Activated T-helper 1 cell treated with anti-CD3 and anti-CD28 coated beads, Interleukin-12 subunit alpha, Interleukin-12 subunit beta, Interleukin-2, Interleukin-4 antibody, amounts not matched to agents 30 ng/mL and 10 ng/mL and 1 ng/mL, durations not matched to agents 14 hours and 24 hours and 36 hours (primary cell): ENCODE measurements at places on chromosomes 13 and 19.

DNA sequence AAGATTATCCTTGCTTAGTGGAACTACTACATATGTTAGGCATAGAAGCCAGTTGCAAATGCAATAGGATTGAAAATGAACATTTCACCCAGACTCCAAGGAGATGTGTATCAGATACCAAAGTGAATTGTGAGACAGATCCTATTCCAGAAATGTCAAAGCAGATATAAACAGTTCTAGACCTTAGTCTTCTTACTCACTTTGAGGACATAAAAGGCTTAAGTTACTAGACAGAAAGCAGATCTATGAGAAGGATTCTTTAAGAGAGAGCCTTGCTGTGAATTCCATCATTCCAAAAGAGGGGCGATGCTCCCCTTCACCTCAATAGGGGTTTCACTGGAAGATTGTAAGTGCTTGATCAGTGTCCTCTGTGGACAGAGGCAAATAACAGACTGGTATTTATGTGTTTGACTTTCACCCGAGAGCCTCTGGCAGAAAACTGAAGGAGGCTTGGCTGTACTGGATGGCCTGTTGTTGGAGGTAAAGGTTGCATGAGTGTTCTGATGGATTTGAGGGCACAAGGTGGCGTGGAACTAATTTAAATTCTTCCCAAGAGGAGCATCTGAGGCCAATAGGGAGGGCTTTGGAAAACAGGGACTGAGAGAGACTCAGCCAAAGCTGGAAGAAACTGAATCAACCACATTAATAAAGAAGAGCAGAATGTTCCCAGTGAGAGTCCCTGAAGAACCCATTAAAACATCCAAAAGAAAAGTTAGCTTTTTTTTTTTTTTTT lies 194.8 kb downstream of the DCLK1 start:
- no peak for DNase-seq

GRCh38 chr19:11457115-11457514 lies 21.7 kb downstream of the PRKCSH start:
- no peak for DNase-seq

DNA sequence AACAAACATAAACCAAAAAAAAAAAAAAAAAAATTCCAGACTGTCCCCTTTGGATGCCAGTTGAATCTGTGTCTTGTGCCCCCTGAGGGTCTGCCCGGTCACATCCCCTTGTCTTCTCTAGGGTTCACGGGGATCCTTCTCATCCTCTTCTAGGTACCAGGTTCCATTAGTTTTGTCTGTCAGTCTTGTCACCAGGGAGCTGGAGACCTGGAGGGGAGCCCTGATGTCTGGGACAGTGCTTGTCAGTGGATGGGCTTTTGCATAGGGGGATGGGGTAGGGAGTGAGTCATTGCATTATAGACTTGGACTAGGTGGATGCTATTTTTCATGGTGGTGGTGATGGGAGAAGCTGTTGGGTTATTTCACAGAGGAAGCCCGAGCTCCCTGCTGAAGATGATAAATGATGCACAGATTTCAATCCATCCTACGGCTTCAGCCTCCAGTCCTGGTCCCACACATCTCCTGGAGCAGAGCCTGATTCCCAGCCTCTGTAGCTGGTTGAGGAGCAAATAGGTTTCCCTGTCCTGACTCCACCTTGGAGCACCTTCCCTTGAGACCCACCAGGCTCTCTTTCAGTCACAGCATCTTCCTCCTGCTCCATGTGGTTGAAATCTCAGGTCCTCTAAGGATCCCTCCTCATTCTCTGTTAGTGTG lies 26.0 kb downstream of the WTIP start:
- no peak for DNase-seq

DNA sequence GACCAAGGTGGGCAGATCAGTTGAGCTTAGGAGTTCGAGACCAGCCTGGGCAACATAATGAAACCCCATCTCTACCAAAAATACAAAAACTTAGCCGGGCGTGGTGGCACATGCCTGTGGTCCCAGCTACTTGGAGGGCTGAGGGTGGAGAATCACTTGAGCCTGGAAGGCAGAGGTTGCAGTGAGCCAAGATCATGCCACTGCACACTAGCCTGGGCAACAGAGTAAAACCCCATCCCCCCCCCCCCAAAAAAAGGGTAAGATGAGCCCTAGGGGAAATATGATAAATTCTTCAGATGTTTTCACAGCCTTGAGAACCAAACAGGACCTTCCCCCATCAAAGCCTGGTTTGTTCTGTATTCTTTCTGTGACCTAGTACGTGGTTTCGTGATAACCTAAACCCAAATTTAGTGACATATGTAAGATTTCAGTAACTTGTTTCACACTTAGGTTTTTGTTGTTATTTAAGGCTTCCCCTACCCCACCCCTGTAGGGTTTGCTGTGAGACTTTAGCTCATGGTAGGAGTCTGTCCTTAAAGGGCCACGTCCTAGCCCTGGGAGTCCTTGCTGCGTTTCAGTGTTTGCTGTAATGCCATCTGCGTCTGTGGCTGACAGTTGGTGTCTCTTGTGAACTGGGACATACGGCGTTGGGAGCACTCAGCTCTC lies 49.6 kb downstream of the MYO9B start:
- DNase-seq, result no peak

DNA sequence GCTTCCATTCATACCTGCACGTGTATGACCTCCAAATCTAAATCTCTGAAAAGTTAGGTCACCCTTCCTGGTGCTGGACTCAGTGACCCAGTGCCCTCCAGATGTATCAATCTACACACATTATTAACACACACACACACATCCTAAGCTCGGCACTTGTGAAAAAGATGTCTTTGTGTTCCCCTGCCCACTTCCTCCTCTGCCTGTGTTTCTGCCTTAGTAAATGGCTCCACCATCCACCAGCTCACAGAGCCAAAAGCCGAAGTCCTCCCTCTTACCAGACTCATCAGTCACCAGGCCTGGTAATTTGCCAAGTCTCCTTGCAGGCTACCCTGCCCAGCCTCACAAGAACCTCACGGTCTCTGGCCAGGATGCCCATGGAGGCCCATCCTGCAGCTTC lies 131.5 kb downstream of the SHISA2 start:
- no peak for DNase-seq
